ENCODE measurements at places on chromosomes 2 and 18.

DNA sequence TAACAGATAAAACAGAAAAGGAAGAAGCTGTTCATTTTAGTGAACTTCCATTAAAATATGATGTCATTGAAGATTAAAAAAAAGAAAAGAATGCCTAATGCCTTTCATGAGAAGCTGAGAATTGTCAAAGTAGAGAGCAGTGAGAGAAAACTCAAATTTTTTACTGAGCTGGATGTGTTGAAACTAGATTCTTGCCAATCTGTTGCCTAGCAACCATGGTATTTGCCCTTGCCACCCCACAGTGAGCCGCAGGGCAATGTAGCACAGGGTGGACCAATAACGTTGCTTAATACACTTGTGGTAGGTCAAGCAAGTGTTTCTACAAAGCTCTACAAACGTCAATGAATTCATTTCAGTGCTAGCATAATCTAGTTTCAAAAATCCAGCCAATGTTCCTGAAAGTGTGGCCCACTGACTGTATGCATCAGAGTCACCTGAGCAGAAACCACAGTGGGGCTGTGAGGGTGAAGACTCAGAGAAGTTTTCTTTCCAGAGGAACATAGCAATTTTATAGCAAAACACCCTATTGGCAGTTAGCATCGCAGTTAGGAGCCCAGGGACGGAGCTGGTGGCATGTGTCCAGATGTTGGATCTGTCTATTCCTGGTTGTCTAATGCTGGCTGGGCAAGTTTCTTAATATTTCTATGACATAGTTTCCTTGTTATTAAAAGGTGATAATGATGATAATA lies 132.2 kb downstream of the DOCK10 start:
- peak; percentile 17 for DNase-seq

GRCh38 chr2:192700934-192701333 lies 506.2 kb upstream of the TMEFF2 start:
- DNase-seq: no peak

GRCh38 chr2:203354966-203355365 lies 26.8 kb downstream of the ABI2 start:
- no peak for DNase-seq

- DNase-seq: no peak
Measured at GRCh38 chr18:26697186-26697884, 149.0 kb upstream of the KCTD1 start.

- DNase-seq: no peak
Measured at GRCh38 chr2:10085668-10086059, 5.5 kb upstream of the CYS1 start.

GRCh38 chr2:32772638-32773447 lies 145.0 kb downstream of the TTC27 start:
- DNase-seq: peak; percentile 39

DNA sequence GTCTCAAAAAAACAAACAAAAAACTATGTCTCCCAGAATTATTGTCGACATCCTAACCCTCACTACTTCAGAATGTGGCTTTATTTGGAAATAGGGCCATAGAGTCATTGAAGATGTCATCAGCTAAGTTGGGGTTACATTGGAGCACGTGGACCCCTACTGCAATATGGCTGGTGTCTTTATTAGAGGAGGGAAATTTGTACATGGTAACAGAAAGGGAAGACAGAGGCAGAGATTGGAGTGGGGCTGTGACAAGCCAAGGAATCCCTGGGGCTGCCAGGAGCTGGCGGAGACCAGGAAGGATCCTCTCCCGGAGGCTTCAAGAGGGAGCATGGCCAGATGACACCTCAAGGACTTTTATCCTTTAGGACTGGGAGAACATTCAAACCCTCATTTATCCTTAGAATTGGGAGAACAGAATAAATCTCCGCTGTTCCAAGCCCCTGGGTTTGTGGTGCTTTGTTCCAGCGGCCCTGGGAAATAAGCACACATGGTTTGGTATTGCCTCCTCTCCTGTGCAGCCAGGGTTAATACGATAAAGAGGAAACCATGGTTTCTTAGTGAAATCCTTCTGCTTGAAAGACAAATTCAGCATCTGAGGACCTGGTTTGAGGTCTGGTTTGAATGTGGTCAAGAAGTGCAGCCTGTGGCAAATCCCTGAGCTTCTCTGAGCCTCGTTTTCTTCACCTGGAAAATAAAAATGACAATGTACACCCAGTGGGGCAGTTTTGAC lies 184.7 kb downstream of the MYCN start:
- DNase-seq: no peak

DNA sequence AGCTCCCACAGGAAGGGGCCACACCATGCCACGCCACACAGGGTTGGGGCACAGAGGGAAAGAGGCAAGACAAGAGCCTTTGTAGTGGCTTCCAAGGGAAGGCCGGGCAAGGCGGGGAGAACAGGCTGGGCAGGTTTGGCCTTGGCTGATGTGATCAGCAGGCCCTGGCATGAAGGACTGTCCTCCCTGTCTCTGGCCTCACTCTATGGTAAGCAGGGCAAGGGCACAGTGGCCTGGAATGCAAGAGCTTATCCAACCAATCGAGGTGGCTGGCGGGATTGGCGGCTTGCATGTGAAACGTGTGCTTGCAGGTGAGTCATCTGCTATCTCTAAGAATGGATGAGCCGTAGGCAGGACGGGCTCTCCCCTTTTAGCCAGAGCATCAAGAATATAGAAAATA lies 6.4 kb upstream of the ATP9B start:
- DNase-seq: no peak

GRCh38 chr18:1011349-1011748 lies 106.7 kb downstream of the ADCYAP1 start:
- DNase-seq: no peak

DNA sequence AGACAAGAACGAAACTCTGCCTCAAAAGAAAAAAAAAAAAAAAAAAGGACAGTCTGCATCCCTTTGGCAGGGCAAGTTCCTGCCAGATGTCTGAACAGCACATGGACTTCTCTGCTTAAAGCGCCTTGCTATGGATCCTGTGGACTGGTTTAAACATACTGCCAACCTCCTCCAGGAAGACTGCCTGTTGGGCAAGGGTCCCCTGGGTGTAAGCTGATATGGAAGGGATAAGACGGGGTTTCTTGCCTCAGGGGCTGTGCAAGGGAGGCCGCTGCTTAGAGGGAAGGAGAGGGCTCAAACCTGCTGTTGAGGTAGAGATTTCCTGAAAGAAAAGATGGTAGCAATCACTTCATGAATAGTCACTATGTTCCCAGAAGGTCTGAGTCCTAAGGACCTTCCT lies 22.2 kb downstream of the SKA1 start:
- no peak for DNase-seq

DNA sequence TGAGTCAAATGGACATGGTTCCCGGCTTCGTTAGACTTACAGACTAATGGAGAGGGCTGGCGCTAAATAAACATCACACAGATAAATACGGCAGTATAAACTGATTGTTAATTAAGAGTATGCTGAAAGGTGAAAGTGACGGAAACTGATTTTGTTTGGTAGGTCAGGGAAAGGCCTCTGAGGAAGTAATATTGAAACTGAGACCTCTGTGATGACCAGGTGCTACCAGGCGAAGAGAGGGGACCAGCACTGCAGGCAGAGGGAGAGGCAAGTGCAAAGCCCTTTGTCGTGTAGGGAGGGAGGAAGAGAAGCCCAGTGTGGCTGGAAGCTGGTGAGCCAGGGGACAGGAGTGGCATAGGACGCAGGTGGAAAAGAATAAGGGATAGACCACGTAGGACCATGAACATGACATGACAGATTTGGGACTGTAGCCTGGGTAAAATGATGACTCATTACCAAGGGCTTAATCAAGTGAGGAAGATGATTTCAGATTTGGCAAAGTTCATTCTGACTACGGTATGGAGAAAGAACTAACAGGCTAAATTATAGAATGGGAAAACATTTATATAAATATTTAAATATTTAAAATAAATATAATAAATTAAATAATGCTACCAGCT lies 433.1 kb downstream of the NCKAP5 start:
- DNase-seq: no peak

DNA sequence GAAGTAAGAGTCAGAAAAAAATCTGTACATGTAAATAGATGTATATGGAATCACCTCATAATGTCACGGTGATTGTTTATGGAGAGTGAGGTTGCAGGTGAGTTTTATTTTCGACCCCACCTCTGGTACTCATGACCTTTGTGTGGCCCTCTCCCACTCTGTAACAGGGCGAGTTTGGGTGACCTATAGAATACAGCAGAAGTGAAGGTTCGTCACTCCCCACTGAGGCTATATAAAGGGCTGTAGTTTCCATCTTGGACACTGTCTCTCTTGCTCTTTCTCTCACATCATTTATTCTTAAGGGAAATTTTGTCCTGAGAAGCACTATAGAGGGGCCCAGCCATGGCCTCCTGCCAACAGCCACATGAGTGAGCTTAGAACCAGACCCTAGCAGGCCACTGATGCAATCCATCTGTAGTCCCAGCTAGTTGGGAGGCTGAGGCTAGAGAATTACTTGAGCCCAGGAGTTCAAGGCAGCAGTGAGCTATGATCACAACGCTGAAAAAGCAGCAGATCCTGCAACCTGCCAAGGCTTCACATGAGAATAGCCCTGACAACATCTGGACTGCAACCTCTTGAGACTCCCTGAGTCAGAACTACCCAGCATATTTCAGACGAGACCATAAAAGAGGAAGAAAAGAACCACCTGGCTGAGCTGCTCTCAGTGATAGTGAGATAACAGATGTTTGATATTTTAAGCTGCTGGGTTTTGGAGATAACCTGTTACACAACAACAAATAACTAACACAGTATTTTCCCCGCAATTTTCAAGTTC lies 74.3 kb upstream of the SLC1A4 start:
- no peak for DNase-seq

DNA sequence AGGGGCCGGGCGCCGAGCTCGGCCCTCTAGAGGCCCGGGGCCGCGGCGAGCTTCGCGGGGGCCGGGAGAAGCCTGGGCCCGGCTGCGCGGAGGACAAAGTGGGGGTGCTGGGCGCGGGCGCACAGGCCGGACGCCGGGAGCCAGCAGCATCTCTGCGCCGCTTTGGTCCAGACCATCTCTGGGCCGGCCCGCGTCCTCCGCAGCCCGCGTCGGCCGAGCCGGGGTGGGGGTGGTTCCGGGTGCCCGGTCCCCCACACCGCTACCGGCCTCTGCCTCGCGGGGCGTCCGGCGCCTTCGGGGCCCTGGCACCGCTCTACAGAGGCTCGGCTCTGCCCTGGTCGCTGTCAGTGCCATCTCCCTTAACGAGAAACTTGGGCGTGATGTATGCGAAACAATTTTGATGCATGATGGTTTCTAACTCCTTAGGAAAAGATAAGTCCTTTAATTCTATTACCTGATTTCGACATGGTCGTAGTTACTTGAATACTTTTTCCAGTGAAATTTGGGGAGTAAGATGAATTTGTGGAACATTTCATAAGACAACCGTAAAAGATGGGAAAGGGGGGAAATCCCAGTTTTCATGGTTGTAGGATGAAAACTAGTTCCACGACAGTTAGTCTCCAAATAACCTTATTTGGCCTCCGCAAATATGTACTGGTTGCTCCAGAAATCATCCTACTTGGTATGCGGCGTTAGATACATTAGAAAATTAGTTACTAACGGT lies 562 bp downstream of the TWSG1 start:
- peak; percentile 35 for DNase-seq

Measured in G401 (cell line).